Tongue (tissue), 3 donors: ENCODE measurements at places on chromosomes 13 and 19.

GRCh38 chr19:2083174-2083854 lies 12.8 kb downstream of the MOB3A start:
- DNase-seq, result peak; percentile 60

GRCh38 chr19:5436948-5437306 lies 18.3 kb upstream of the ZNRF4 start:
- DNase-seq, result no peak

DNA sequence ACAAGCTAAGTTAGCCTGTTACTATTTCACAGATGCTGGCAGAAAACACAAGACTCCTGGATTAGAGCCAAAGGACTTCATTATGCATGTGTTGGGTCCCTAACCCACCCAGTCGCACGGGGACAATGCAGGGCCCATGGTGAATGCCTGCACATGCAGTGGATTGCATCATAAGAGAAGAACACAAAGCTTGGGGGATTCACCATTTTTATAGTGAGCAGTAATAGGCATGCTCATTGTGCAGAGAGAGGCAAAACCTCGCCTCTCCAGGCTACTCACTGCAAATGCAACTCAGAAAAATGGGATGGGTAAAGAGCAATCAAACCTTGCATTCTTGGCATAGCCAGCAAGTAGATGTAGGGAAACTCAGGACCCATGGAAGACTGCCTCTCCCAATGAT lies 115.8 kb downstream of the DIAPH3 start:
- no peak for DNase-seq

- peak; percentile 19 for DNase-seq
These were observed 442.7 kb downstream of the OXGR1 start for GRCh38 chr13:96551546-96551945.

GRCh38 chr19:47284324-47284899 lies 9.7 kb downstream of the INAFM1 start:
- peak; percentile 83 for DNase-seq

DNA sequence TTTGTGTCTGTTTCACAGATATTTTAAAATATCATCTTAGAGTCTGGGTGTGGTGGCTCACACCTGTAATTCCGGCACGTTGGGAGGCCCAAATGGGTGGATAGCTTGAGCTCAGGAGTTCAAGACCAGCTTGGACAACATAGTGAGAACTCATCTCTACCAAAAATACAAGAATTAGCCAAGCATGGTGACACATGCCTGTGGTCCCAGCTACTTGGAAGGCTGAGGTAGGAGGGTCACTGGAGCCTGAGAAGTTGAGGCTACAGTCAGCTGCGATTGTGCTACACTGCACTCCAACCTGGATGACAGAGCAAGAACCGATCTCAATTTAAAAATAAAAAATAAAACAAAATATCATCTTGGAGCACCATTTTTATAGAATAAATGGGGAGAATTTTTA lies 1247.6 kb upstream of the MIR17HG start:
- no peak for DNase-seq

GRCh38 chr13:41709511-41709910 lies 251.4 kb downstream of the VWA8 start:
- DNase-seq, result no peak

DNA sequence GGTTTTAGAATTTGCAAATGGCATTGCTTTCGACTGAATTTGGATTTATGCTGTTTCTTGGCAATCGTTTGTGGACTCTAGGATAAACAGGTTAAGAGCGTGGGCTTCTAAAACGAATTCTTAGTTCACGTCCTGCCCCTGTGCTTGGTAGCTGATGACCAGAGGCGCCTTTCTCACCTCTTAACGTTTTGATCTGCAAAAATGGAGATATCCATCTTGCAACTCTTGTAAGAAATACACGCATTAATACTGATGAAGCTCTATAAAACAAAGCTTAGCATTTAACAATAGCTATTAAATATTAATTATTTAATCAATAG lies 580 bp upstream of the KATNAL1 start:
- no peak for DNase-seq
